ENCODE measurements at places on chromosomes 12 and 14. TPM values are rescaled to one million over a fixed set of nuclear protein-coding genes. Genes with fewer than 3 reads are reported as not detected.

- no peak for DNase-seq
Measured at GRCh38 chr12:87939182-87939581, 90.0 kb downstream of the C12orf50 start.

GRCh38 chr12:9660046-9660445, 9.5 kb upstream of the CLEC2D start:
- DNase-seq: no peak

DNA sequence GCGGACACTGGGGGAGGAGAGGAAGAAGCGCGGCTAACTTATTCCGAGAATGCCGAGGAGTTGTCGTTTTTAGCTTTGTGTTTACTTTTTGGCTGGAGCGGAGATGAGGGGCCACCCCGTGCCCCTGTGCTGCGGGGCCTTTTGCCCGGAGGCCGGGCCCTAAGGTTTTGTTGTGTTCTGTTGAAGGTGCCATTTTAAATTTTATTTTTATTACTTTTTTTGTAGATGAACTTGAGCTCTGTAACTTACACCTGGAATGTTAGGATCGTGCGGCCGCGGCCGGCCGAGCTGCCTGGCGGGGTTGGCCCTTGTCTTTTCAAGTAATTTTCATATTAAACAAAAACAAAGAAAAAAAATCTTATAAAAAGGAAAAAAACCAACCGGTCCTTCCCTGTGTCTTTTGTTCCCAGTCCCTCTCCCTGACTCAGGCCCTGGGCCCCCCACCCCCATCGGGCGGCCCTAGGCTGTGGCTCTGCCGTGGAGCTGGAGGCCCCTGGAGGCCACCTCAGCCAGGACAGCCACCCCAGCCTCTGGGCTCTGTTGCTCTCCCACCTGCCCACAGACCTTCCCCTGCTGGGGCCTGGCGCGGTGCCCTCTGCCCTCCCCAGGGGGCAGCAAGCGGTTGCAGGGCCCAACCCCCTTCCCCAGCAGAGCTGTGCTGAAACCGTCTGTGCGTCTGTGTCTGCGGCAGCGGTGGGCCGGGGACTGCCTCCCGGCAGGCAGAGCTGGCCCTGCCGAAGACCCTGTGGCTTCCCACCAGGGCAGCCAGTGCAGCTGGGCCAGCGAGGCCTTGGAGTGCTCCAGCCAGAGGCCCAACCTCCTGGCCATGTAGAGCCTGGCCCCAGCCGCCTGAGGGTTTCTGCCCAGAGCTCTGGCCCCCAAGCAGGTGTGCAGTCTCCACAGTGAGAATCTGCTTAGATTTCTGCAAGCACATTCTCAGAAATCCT, 4.0 kb upstream of the CRIP2 start:
- DNase-seq: no peak

GRCh38 chr14:88233915-88234314, 89.2 kb downstream of the KCNK10 start:
- DNase-seq: no peak

Gene RNASE1
- total RNA-seq: 0.52 TPM

Gene STYK1
- 4.3 TPM for total RNA-seq

Gene EML5
- 0.55 TPM for total RNA-seq
